ENCODE measurements at places on chromosomes 4 and X. TPM values are rescaled to one million over a fixed set of nuclear protein-coding genes. Genes with fewer than 3 reads are reported as not detected.
A peak's percentile ranks its signal among the peaks of the same experiment; 100 is the strongest.

The TIGD4 gene
- polyA plus RNA-seq = 0.28 TPM

The SMIM10L2A gene
- 0.15 TPM for polyA plus RNA-seq

GRCh38 chr4:74339501-74339900 is 25.4 kb upstream of the EREG start:
- DNase-seq = no peak

The GYPE gene
- polyA plus RNA-seq = 0.74 TPM

DNA sequence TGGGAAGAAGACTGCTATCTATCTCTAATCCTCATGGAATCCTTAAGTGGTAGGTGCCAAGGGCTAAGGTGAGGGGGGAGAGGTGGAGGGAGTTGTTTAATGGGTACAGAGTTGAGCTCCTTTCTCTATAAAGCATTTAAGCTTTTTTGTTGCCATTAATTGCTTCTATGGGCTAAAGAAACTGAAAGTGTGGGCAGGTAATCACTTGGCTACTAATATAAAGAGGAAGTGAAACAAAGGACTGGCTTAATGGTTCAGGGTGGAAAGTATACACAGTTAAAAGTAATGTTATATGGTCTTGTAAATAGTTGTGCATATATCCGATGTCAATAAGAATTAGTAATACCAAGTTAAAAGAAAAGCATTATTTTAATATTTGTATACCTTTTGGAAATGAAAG is 83.9 kb downstream of the POLA1 start:
- DNase-seq = no peak

DNA sequence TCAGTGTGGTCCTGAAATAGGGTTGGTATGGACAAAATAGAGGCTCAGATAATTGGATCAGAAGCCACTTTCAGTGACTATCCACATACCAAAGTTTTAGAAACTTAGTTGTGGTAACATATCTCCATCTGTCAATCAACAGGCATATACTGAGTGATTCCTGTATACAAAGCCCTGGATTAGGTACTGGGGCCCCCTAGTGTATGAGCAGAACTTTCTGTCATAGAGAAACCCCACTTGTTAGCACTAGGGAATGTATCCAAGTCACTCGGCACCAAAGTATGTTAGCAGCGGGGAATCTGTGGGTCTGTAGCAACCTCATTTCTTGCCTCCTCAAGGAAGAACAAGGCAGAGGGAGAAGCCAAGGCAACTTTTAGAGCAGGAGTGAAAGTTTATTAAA is 50.7 kb downstream of the MAP7D3 start:
- no peak for DNase-seq

DNA sequence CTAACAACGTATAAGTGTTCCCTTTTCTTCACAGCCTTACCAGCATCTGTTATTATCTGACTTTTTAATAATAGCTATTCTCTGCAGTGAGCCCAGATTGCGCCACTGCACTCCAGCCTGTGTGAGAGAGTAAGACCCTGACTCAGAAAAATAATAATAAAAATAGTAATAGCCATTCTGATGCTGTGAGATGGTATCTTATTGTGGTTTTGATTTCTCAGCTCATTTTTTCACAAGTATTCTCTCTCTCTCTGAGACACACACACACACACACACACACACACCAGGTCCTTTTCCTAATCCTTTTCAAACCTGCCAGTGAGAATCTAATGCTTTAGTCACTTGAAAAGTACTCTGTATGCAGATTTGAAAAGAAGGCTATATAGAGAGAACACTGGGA is 89.8 kb downstream of the CHIC2 start:
- no peak for DNase-seq

DNA sequence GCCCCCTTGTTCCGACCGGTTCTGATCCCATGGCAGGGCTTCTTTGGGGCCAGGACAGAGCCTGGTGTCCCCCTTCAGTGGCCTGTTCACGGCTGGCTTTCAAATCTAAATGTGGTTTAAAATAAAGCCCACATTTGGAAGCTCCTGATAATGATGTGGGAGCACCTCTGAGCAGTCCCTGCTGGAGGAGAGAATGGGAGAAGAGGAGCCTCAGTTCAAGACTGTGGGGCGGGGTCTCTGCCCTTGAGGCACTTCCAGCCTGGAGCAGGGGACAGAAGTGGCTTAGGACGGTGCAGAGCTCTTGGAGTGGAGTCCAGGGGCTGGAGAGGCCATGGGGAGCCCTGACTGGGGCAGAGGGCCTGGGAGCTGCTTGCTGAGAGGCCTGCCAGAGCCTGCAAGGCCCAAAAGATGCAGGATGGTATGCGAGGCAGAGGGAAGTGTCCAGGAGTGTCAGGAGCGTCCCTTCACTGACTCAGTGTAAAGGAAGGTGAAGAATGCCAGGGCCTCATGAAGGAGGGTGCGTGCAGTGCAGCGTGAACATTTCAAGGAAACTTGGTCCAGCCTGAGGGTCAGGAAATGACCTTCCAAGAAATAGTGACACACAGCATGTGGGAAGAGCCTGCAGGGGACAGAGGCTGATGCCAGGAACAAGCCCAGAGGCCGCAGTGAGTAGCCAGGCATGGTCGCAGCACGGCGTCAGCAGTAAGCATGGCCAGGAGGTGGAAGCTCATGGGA is 21.1 kb upstream of the TADA2B start:
- no peak for DNase-seq

DNA sequence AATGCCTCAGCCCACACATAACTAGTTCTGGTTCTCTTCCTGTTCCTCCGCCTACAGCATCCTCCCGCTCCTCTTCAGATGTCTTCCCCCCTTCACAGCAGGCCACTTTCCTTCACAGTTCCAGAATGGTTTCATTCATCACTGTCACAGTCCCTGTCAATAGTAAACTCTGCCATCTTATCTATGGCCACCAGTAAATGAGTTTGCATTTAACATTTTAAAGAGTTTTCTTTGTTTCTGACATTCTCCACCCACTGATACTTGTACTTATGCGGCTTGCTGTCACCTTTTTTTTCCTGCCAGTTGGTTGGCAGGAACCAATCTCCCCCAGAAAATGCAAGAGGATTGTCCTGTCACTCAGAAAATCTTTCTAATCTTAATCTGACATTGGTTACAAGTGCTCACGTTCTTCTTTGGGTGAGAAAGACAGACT is 114.1 kb downstream of the GLUD2 start:
- DNase-seq = no peak

The ZCCHC4 gene
- polyA plus RNA-seq = 7.5 TPM

- no peak for DNase-seq
These were observed 84.7 kb upstream of the CBR4 start for GRCh38 chr4:169094656-169095231.

DNA sequence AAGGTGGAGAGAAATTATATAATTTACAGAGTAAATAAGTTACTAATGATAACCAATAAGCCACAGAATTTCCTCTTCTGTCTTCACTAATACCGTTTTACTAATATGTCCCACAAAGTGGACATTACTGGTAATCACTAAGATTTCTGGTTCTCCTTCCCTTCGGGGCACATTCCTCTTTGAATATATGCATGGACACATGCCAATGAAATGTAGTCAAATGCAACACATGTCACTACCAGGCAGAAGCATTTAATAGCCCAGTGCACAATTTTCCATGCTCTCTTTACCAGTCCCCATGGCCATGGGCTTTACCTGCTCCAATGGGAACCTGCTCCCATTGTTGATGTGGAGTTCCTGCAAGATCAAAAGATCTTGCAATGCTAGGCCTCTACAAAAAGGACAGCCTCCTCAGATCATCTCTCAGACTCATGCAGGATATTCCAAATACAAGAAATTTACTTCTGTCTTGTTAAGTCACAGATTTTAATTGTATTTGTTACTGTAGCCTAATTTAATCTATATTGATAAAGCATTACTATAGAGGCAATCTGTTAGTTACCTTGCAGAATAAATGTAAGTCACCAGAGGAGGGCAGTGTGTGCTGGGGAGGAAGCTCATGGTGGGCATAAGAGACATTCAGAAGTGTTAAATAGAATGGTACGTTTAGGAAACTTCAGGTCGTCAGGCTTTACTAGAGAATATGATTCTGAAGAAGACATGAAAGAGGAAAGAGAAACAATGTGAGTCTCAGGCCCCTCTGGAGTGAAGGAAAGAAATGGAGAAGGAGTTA is 37.1 kb upstream of the INPP4B start:
- no peak for DNase-seq

GRCh38 chrX:96715481-96715880 is 30.8 kb downstream of the DIAPH2 start:
- DNase-seq = no peak

- peak; percentile 95 for DNase-seq
These were observed 5.4 kb downstream of the HTRA3 start for GRCh38 chr4:8274765-8275547.

GRCh38 chr4:156779042-156779441 is 192.6 kb downstream of the PDGFC start:
- no peak for DNase-seq

The UPF3B gene
- polyA plus RNA-seq = 8.5 TPM

DNA sequence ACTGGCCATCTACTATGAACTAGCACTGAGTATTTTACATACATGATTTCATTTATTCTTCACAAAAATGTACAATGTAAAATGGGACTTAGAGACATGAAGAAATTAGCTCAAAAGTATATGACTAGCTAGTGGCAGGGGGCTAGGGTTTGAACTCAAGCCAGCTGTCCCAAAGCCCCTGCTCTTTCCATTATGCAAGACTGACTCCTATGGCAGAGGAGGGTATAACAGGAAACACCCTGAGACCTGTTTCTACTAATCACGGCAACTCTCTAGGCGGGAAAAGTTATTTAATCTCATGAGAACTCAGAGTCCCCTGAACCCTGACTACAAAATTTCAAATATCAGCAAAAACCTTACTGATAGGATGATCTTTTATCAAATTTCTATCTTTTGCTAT is 150.6 kb downstream of the PRDM5 start:
- no peak for DNase-seq

DNA sequence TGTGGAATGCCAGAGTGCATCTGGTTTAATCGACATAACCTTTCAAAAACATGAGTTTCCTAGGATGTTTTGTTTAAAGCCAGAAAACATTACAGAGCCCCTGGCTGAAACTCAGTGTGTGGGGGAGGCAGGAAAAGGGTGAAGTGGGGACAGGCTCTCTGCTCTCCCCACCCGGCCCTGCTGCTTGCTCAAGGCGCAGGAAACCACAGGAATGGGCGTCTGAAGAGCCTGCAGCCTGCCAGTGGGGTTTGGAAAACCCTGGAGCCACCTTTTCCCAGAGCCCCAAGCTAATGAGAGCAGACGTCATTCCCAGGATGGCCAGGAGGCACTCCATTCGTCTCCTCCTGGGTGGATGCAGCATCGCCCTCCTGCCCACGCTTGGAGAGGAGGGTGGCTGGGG is 240.6 kb downstream of the AFAP1 start:
- peak; percentile 54 for DNase-seq

- DNase-seq = no peak
These were observed 45.2 kb upstream of the WDR1 start for GRCh38 chr4:10161840-10162239.

The DSPP gene
- not detected for polyA plus RNA-seq

The HTR2C gene
- polyA plus RNA-seq = 0.02 TPM

DNA sequence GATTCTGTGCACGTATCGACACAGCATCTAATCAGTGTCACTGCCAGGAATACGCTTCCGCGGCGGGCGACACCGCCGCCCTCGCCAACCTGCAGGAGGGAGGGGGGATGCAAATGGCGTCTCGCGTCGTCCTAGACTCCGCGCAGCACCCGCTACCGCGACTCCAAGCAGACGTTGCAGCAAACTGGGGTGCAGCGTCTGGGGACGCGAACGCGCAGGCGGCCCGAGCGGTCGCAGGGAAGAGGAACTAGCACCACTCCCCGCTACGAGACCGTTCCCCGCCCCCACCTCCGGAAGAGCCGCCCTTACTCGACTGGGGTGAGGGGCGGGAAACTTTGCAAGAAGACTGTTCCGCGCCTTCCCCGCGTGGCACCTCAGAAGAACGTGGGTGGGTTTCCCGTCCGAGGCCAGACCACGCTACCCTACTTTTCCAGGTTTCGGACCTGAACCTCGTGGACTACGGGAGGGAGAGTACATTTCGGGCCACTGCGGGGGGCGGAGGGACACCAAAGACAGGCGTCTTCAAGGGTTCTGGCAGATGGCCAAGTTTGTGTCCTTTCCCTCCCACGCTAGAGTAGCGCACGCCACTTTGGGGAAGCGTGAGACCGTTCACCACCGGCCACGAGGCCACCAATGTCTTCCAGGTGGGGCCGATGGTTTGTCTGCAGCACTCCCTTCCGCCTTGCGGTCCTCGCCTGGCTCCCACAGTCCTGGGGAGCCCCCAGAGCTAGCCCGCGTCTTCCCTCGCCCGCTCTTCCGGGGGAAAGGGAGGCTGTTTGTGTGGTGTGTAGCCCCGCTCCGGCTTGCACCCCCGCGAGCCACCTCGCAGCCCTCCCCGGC is 78.0 kb upstream of the BCOR start:
- peak; percentile 68 for DNase-seq

The AWAT2 gene
- 0.15 TPM for polyA plus RNA-seq

DNA sequence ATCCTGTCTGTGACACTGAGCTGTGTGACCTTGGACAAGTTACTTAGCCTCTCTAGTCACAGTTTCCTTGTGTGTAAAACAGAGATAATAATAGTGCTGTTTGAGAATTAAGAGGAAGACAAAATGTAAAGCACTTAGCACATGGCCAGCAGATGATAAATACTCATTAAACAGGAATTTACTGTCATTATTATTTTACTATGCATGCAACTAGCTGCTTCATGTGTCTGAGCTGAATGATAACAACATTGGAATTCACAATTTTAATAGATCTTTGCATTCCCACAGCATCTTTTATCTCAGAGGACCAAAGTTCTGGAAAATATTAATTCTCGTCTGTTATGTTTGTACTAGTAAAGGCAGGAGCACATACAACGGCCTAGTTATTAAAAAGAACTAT is 79.2 kb upstream of the TET2 start:
- DNase-seq = no peak

DNA sequence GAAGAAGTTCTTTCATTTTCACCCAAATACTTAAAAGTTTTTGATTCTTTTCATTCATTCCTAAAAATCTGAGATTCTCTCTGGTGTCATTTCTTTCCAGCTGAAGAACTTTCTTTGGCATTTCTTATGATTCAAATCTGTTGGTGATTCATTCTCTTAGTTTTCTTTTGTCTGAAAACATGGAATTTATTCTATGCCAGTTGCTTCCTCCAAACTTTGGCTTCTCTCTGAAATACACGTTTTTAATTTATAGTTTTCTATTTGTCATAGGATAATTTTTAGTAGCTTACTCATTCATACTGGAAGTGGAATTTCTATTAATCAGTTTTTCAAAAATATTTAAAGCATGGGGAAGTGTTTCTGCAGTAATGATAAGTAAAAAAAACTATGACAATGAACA is 1012.0 kb downstream of the RPA4 start:
- no peak for DNase-seq

The UGT2B15 gene
- polyA plus RNA-seq = not detected

- no peak for DNase-seq
These were observed 249.2 kb upstream of the RPS6KA3 start for GRCh38 chrX:20515841-20516461.

DNA sequence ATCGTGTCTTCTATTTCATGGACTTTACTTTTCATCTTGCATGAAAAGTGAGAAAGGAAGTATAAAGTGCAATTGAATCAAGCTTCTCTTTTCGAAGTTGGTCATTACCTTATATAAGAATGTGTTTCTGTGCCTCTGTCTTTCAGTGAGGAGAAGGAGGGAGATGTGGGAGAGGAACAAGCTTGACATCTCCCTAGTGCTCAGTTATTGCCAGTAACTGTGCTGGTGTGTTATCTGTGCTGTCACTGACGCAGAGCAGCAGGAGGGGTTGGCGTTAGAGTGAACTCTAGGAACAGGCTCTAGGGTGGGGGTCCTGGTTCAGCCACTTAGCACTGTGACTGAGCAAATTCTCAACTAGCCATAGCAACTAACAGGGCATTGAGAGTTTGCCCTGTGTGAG is 34.0 kb upstream of the TBC1D9 start:
- DNase-seq = no peak

The DNAAF6 gene
- polyA plus RNA-seq = not detected

GRCh38 chrX:110310896-110311295 is 7.0 kb downstream of the AMMECR1 start:
- DNase-seq = no peak
